ENCODE measurements at places on chromosomes 6 and 20.

DNA sequence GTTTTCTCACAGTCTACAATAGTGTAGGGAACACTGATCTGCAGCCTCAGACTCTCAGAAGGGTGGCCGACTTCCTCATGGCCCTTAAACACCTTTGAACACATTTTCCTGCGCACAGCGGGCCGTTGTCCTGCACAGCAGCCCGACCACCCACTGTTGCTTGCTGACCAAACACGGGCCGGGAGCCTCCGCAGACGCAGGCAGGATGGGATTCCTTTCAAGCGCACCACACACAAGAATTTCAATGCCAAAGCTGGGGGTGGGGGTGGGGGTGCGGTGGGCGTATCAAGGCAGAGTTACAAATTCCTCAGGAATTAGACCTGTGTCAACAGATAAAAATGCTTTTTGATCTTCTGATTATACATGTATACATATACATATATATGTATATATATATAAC, 74.5 kb downstream of the HUS1B start:
- ATAC-seq: no peak

DNA sequence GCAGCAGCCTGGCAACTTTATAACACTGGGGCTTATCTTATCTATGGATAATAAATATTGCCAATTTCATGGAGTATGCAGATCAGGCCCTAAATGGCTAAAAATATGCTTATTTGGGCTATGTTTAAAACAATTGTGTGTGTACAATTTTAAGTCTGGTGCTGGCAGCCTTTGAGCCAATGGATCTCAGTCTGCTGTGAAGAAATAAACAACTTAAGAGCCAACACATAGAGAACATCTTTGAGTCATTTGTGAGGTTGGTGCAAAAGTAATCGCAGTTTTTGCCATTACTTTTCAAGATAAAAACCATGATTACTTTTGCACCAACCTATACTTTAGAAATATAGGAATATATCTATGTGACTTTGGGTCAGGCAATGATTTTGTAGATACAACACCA, 129.1 kb upstream of the CARMIL1 start:
- no peak for ATAC-seq

DNA sequence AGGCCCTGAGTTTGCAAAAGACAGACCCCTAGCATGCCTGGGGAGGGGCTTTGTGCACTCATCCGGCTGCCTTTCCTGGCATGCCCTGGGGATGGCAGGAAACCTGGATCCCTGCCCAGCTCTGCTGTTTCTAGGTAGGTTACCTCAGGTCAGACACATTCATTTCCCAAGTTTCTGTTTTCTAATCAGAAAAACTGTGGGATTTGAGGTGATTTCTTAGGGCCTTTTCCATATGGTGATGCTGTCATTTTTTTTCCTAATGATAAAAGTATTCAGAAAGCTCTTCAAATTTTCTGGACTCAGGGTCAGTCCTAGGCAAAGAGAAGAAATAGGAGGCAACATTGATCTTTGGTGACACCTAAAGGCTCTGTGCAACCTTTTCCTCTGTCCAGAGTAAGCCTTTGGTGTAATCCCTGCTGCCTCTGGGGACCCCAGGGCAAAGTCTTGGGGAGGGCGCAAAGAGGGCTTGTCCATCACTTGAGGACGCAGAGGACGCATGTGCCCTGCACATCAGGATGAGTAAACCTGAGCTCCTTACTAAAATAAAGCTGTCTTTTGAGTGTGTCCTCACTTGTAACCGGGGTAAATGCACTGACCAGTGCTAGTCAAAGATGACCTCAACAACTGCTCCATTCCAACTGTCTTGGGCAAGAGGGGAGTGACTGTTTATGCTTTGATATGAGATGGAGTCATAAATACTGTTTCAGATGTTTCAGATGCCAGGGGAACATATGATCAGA, 13.5 kb upstream of the TRAM2 start:
- ATAC-seq: no peak

DNA sequence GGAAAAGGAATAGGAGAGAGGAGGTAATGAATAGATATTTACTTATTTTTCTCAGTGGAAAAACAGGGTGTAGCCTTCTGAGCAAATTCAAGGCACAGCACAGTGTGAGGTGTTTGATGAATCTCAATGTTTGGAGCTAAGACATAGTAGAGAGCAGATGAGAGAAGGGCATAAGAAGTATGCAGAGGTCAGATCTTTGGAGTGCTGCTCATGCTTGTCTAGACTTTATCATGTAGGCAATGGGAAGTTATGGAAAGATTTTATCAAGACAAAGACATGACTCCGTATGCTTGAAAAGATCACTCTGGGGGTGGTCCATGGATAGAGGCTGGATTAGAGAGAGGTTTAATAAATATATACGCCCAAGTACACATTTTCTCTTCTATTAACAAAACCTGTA, 217.0 kb upstream of the CNR1 start:
- ATAC-seq: no peak

DNA sequence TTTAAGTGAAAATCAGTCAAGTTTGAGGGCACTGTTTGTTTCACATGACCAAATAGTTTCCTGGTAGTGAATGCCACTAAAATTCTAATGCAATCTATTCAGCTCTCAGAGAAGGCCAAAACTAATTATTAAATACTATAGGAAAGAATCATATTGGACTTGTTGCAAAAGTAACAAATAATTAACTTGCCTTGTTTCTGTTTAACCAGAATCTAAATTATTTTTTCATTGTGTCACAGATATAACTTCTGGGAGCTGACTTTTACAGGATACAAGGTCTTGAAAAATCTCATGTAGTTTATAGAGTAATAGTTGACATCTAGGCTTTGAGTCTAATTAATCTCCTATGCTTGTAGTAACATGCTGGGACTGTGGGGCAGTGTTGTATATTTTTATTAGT, 44.5 kb downstream of the PRSS35 start:
- ATAC-seq: no peak

GRCh38 chr6:144675231-144675861, 390.2 kb downstream of the UTRN start:
- ATAC-seq: peak; percentile 37

GRCh38 chr6:157551041-157551832, 170.2 kb downstream of the ZDHHC14 start:
- ATAC-seq: peak; percentile 81

DNA sequence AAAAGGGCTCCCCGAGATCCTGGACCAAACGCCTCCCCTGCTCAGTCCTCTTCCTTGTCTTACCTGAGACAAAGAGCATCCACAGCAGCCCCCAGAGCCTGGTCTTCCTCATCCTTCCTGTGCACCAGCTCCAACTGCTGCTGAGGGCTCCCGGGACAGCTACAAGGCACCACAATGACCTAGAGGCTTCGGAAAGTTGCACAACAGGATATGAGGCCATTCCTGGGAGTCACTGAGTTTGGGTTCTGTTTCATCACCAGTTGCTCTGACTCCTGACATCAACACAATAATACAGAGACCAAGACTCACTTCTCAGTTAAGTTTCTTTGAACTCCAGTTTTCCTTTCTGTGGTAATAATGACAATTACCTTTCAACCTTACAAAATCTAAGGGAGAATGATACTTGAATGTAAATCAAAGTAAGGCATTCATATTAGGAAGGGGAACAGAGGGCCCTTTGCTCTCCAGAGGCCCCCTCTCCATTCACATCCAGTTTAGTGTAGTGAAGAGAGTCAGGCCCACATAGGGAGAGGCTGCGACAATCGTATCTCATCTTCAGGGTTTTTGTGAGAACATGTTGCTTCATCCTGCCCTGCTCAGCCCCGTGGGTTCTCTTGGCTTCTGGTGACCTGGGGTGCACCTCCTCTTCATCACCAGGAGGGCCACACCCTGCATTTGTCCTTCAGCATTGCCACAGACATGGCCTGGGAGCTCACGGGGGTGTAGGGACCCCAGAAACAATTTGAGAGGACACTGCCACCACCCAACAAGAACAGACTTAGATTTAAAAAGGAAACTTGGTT, at the start of gene TREM1:
Gene TREM1 (minus strand): TSS at position 139 of the 803 bp plus-strand sequence. CDS start 27 bp downstream, at position 112.
- ATAC-seq: peak; percentile 70

DNA sequence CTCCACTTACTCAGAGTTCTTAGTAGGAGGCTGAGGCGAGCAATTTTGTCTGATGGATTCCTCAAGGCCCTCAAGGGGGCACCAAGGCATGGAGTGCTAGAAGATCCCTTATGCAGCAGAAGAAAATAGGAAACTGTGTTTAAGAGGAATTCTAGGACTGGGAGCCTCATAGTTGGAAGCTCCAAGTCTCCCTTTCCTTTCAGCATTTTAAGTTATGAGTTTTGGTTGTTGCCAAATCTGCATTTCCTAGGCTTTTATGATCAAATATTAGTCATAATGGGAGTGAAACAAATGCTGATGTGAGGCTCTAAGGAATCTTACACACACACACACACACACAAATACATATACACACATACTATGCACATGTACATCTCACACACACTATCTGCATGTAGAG, 714.0 kb downstream of the UTRN start:
- no peak for ATAC-seq

Data from esophagus mucosa (tissue), 1 donor.